K562 (cell line): ENCODE measurements at places on chromosomes 11 and 22.
A peak's percentile ranks its signal among the peaks of the same experiment; 100 is the strongest.

DNA sequence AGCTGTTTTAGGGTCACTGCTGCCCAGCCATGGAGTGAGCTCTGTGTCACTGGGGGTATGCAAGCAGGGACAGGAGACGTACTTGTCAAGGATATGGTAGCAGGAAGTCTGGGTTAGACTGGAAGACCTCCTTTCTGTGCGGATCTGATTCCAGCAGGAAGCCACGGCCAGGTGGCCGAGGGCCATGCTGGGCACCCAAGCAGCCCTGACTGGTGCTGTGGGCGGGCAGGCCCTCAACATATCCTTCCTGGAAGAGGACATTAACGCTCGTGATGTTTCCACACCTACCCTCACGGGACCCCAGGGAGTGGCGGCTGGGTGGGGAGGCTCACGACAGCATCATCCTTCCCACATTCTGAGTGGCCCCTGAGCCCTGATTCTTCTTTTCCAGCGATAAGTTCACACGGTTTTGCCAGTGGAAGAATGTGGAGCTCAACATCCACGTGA is 8.7 kb upstream of the ANKRD13D start:
- no peak for DNase-seq

GRCh38 chr22:18970176-18970947 is 34.3 kb upstream of the PRODH start:
- peak; percentile 92 for DNase-seq

GRCh38 chr11:111185266-111185665 is 60.3 kb upstream of the POU2AF2 start:
- DNase-seq = no peak

- no peak for DNase-seq
Observed at GRCh38 chr22:27318516-27318915, 483.0 kb downstream of the MN1 start.

DNA sequence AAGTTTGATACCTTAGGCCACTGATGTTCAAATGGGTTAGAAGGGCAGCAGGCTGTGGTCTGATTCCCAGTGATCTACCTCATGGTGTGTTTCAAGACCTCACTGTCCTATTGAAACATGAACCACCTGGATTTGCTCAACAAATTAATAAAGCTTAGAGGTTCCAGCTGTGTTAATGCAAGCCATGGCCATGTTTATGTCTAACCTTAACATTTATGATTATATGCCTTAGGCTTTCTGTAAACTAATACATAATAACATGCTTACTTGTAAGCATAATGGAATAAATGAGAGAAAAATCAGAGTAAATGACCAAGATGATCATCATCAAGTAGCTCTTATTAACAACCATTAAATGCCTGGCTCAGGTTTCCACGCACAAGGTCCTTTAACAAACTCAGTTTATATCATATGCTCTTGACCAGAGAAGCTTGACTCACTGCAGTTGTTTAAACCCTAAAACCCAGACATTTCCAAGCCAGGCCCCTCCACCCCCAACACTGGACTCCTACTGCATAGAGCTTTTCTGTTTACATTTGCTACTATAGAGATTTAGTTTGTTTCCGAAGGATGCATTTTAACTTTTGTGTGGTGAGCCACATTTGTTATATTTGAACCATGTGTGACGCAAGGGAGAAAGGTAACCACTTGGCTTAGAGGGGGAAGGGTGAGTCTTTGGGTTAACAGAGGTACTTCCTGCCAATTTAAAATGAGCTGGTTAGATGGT is 43.7 kb downstream of the KREMEN1 start:
- no peak for DNase-seq

DNA sequence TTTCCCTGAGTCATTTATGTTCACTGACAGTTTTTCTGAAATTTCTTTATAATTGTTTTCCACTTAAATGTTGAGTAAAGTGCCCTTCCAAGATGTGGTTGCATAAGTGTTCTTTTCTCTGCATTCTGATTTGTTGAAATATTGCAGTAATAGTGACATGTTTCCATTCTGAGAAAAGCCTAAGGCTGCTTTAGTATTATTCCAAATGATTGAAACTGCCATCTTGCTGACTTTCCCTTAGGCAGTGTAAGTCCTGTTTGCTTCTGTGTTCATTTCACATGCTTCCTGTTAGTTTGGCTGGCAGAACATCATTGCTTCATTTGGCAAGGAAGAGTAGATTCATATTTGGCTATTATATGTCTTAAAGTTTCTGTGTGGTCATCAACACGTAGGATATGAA is 146.5 kb downstream of the ELP4 start:
- DNase-seq = no peak

GRCh38 chr11:99934008-99934407 is 753.1 kb upstream of the ARHGAP42 start:
- DNase-seq = no peak

DNA sequence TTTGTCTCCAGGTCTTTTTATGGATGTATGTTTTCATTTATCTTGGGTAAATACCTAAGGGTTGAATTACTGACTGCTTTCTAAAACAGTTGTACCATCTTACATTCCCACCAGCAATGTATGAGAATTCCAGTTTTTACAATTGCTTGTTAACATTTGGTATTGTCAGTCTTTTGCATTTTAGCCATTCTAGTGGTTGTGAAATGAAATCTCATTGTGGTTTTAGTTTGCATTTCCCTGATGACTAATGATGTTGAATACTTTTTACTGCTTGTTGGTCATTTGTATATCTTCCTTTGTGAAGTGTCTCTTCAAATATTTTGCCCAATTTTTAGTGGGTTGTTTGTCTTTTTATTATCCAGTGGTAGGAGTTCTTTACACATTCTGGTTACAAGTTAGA is 92.8 kb downstream of the ARFGAP2 start:
- no peak for DNase-seq

DNA sequence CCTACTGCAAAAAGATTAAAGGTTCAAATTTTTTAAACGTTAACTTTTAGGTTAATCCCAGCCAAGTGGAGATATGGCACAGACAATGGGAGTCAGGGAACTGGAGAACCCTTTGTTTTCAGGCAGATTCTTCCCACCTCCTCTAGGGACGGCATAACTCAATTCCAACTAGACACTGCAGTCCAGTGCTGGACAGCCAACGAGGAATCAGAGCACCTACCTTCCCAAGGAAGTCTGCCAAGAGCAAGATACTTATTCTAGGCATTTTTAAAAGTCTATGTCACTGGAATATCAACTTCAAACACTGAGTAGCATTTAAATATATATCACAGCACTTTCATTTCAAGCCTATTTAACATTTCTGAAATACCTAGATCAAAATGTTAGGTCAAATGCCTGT is 7.3 kb downstream of the CADM1 start:
- peak; percentile 1 for DNase-seq

GRCh38 chr11:60657888-60658287 is 41.5 kb upstream of the MS4A8 start:
- DNase-seq = no peak

DNA sequence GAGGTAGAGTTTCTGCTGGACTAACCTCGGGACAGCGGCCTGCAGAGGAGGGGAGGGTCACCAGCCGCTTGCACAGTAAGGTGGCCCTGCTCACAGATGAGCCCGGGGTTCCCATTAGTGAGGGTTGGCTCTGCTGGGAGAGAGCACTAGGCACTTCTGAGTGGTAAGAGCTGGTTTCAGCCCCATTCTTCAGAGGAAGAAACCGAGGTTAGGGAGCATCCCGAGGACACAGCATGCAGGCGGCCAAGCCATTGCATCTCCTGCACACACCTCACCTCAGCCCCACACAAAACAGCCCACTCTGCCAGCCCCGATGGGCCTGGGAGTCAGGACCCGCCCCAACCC is 99.3 kb downstream of the MED15 start:
- no peak for DNase-seq

DNA sequence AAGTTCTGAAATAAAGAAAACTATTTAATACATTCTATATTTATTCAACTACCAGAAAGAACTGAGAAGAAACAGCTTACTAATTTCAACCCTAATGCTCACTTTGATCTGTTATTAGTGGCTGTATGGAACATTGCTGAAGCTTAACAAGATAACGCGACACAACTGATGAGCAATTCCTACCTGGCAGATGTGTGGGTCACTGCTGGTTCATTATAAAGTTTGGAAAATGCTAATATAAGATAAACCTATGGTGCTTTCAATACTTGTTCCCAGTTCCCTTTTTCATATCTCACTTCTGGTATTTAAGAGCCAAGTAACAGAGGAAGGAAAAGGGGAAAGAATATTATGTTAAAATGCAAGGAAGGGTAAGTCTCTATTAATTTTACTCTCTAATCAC is 10.5 kb downstream of the CTSC start:
- DNase-seq = no peak

GRCh38 chr11:34855021-34855753 is 61.0 kb downstream of the APIP start:
- no peak for DNase-seq

DNA sequence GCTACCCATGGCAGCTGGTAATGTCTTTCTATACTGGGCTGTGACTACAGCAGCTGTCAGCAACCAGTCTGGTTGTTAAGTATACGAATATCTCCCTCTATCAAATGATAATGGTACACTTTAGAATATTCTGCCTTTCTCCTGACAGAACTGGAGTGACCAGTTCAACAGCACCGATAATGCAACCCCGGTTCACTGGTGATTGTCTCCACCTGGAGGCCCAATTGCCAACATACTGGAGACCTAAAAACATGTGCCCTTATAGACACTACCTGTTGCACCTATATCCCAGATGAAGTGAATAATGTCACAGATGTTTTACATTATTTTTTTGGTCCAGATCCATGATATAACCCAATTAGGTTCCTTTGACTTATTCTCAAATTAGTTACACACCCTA is 21.1 kb downstream of the OR5P2 start:
- no peak for DNase-seq

GRCh38 chr11:79414644-79415317 is 26.0 kb downstream of the TENM4 start:
- no peak for DNase-seq
